ENCODE measurements at places on chromosomes 4 and X.
A peak's percentile ranks its signal among the peaks of the same experiment; 100 is the strongest.

GRCh38 chr4:47031751-47032404 lies 511 bp downstream of the GABRB1 start:
- DNase-seq: no peak

DNA sequence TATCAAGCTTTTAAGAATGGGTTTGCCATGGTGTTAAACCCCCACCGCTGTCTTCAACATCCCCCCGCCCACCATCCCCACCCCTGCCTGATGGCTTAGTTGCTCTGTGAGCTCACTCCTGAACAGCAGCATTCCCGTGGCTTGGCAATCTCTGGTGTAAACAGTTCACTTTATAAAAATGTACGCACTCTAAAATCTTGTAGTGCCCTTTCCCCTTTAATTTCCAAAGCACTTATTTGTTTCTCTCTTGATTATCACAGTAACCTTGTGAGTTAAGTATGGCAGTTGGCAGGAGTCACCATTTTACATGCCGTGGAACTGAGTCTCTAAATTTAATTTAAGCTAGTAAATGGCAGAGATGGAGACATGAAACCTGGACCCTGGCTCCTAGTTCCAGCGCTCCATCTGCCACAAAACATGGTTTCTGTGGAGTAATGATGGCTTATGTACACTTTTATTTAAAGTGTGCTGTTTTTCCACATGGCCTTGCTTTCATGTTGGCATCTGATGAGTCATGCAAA lies 123.1 kb downstream of the AFF1 start:
- DNase-seq: no peak

- DNase-seq: no peak
Measured at GRCh38 chr4:47913861-47914219, 543 bp downstream of the NFXL1 start.

- no peak for DNase-seq
Measured at GRCh38 chr4:28092610-28093009, 1232.0 kb downstream of the STIM2 start.

- no peak for DNase-seq
Measured at GRCh38 chrX:85243761-85244449, at the start of the genes SATL1 and ZNF711. SATL1 (minus strand) TSS chrX:85243779; CDS start chrX:85108968, 134,811 bp downstream. ZNF711 (plus strand) TSS chrX:85243991; CDS start chrX:85247573, 3,582 bp downstream.

DNA sequence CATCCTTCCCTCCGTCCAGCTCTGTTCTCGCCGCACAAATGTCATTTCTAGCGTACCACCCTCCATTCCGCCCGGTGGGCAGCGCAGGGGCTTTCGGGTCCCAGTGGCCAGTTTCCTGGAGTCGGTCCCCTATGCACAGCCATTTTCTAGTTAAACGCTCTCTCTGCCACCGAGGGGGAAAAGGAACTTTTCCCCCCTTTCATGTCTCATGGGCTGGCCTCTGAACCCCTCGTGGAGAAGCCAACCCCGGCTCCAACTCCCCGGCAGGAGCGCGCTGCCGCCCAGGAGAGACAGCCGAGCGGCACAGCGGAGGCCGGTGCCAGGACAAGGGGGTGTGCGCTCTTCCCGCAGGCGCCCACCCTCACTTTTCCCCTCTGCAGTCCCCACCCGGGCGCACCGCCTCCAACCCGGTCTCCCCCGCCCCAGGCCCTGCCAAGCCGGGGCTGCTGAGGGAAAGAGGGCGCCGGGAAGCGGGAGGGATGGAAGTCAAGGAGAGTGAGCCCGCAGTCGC lies 662 bp downstream of the APBB2 start:
- no peak for DNase-seq

GRCh38 chr4:84803720-84804119 lies 162.8 kb downstream of the WDFY3 start:
- DNase-seq: no peak

DNA sequence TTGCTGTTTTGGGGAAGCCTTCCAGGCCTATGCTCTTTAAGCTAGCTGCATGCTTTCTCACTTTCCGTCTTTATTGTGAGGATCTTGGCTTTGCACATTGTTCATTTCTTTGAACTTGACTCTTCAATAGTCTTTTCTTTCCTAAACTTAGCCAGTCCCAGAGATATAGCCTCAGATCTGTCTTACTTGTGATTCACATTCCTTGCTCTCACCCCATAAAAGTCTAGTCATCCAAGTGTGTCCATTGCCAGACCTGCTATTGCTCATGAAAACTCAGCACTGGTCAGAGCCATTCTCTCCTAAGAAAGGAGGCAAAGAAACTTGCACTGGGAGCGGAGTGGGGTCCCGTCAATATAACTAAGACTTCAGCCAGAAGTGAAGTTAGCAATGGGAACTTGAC lies 275.0 kb upstream of the CTSO start:
- DNase-seq: no peak

GRCh38 chr4:38979511-38980230 lies 52.5 kb downstream of the TMEM156 start:
- no peak for DNase-seq

DNA sequence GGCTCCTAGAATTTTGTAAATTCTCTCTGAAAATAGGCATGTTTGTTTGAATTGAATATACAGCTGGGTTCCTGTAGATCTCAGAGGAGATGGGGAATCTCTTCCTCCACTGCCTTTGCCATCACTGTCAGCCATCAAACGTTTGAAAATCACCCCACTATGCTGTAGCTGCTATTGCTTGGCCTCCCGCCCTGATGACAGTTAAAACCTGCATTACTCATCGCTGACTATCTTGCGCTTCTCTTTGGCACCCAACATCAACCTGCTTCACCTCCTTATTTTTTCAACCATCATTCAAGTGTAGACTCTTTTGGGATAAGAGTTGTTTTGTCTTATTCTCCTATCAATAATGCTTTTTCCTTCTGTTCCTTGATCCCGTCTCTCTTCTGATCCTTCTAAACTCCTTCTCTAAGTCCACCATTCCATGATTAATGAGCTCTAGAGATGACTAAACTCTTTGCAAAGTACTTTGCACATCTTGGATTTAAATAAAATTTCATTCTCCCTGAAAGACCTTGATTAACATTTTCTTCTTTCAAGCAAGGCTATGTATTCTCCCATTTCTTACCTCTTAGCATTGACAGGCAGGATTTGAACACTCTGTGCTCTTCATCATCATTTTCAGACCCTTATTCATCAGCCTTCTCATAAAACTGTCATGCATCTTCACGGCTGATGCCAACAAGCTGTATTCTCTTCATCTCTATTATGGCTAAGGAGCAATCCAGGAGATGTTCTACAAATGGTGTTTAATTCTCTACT lies 133.0 kb downstream of the SNCA start:
- DNase-seq: no peak

DNA sequence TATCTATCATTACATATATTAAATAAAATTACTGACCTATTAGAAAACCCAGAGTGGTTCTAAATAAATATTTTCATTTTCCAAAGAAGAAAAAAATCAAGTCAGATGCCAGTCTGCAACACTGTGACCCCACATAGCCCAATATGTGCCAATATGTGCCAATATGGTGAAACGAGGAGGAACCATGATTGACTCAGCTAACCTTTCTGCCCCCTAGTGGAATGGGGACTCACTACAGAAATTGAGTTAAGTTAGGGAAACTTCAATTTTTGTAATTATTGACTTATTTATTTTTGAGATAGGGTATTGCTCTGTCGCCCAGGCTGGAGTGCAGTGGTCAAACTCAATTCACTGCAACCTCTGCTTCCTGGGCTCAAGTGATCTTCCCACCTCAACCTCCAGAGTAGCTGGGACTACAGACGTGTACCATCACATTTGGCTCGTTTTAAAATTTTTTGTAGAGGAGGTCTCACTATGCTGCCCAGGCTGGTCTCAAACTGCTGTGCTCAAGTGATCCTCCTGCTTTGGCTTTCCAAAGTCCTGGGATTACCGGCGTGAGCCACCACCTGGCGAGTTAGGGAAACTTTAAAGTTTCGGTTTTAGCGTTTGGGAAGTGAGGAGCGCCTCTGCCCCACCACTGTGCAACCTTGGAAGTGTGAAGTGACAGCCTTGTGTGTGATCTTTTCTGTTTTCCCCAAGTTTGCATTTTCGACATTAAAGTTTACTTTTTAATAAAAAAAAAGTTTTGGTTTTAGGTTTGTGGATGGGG lies 116.8 kb upstream of the SHISA3 start:
- no peak for DNase-seq

DNA sequence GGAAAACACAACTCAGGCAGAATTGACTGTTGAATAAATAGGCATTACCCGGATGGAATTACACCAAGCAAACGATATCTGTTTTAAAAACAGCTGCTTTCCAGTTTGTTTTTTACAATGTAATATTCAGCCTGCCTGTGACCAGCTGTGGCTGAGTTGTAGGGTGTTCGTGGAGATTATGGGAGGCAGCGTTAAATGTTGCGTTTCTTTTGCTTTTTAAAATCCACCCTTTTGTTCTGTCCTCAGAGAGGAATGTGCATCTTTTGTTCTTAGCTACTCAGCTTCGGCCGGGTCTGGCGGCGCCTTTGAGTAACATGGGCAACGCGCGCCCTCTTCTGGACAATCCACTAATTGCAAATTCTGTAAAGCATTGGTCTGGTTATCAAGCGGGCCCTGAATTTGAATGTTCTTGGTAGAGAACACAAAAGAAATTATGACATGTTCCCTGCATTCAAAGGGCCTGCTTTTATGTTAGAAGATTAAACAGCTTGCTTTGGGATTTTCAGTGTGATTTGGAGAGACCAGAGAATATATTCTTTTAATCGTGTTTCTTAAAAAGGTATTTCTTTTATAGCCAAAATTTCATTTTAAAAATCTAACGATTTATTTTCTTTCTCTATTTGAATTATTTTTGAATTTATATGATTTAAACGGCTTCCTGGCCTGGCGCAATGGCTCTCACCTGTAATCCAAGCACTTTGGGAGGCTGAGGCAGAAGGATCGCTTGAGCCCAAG lies 76.3 kb upstream of the TRIM2 start:
- DNase-seq: no peak

GRCh38 chr4:970046-970745 lies 3.2 kb downstream of the DGKQ start:
- DNase-seq: no peak

DNA sequence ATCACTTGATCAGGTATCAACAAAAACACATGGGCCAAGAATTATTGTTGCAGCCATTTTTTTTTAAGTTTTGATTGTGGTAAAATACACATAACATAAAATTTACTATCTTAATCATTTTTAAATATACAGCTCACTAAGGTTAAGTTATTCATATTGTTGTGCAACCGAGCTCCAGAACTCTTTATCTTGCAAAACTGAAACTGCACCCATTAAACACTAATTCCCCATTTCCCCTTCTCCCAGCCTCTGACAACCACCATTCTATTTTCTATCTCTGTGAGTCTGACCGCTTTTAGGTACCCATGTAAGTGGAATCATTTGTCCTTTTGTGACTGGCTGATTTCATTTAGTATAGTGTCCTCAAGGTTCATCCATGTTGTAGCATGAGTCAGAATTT lies 126.2 kb upstream of the NDP start:
- no peak for DNase-seq

DNA sequence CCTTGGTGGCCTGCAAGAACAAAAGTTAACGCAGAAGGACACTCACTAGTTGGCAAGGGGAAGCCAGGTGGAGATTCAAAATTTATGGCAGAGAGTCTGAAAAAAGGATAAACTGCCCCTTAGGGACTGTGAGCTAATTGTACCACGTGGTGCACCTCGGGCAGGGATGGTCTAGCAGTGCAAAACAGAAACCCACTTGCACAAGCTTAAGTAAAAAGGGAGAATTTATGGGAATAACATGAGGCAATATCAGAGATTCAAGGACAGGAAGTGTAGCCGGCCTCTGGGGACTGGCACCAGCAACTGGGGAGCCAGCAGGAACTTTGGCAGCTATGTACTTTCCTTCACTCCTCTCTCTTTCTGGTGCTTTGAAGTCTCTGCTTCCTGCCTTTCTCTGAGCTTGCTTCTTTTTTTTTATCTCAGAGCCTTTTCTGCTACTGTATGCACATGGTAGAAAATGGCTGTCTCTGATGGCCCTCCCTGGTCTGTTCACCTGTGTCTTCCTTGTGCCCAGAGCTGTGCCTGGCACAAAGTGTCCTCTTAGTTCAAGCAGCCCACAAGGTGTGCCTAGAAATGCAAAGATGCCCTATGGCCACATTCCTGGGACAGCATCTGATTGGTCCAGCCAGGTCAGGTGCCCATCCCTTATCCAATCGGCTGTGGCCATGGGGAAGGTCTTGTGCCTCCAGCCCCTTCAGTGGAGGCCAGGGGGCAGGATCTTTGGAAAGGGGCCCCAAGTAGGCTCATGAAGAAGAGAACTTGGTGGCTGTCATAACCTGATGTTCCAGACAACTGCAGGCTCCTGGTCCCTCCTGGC lies 114.8 kb upstream of the ATP6AP2 start:
- no peak for DNase-seq

- no peak for DNase-seq
Measured at GRCh38 chr4:122747883-122748282, 15.4 kb downstream of the BBS12 start.

DNA sequence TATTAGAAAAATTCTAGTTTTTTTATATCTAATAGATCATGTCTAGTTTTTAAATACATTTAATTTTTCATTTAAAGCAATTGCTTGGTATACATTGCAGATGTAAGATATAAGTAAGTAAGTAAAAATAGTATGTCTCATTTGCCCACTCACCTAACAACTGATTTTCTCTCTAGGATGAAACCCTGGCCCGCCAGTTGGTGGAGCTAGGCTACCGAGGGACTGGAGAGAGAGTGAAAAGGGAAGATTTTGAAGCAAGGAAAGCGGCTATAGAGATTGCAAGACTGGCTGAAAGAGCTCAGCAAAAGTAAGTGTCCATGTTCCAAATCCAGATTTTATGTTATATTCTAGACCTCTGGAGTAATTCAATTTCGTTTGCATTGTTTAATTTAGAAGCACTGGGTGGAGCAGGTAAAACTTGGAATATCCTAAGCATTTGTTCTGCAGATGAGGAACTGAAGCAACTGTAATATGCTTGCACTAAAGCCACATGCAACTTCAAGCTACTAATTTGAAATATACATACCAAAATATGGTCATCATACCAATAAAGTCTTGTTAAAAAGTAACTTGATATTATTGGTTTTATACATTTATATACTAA lies 27.1 kb downstream of the CFAP299 start:
- no peak for DNase-seq

DNA sequence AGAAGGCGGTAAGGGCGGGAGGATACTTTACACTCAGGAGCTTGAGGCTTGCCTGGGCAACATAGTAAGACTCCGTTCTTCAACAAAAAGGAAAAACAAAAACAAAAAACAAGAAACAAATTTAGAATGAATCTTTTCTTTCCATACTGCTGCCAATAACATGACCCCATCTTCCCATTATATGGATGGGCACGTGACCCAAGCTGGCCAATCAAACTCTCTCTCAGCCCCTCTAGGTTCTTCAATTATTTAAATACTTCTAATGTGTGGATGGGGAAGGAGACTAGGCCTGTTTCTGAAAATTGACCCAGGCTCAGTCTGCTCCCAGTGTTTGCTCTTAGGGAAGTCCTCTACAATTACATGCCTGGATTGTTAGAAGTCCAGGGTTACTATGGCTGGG lies 22.2 kb upstream of the ATP6AP2 start:
- no peak for DNase-seq

GRCh38 chr4:38873290-38873944 lies 5.8 kb downstream of the FAM114A1 start:
- DNase-seq: no peak

GRCh38 chr4:6716018-6716911 lies at the start of gene BLOC1S4:
BLOC1S4 (plus strand) TSS chr4:6716174; CDS start chr4:6716210, 36 bp downstream.
- peak; percentile 77 for DNase-seq
